ENCODE measurements at places on chromosomes 3 and 15.

GRCh38 chr3:46280105-46280797 is 38.0 kb downstream of the CCR3 start:
- DNase-seq, result peak; percentile 24

DNA sequence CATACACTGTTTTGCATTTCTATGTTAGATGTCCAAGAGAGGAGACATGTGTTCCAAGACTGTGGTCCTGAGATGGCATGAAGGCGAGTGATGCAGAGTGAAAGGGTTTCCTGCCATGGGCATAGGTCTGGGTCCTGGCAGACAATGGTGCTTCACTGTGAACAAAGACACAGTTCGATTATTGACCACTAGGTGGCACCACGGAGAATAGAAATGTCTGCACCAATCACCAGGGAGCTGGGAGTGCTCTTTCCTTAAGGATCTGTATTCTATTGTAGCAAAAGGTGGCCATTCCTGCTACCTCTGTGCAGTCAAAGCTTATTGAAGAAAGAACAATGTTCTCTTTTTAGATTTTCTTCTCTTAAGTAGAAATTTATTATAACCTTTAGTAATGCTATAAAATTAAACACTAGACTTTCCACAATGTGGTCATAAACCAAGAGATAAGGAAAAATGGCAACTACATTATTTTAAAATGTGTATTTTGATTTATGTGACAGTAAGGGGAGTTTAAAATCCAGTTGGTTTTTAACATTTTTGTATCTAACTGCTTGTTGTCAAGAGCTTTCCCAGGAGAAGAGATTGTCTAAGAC is 88.7 kb downstream of the GABRG3 start:
- no peak for DNase-seq

- no peak for DNase-seq
These were observed 117.7 kb downstream of the GBE1 start for GRCh38 chr3:81643721-81644120.

DNA sequence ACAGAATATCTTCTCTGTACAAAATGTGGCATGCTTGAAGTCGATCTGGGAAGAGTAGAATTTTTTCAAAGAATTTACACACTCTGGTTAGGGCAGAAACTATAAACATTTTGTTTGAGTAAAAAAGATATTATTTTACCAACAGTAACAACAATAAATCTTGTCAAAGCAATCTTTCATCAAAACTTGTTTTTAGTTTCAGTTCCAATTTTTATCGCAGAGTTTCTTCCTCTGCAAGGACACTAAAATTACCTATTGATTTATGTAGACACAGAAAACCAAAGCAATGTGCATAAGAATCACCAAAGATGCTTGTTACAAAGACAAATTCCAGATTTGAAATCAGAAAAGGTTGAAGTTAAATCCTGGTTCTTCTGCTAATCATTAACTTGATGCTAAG is 61.9 kb downstream of the CGGBP1 start:
- DNase-seq, result no peak

DNA sequence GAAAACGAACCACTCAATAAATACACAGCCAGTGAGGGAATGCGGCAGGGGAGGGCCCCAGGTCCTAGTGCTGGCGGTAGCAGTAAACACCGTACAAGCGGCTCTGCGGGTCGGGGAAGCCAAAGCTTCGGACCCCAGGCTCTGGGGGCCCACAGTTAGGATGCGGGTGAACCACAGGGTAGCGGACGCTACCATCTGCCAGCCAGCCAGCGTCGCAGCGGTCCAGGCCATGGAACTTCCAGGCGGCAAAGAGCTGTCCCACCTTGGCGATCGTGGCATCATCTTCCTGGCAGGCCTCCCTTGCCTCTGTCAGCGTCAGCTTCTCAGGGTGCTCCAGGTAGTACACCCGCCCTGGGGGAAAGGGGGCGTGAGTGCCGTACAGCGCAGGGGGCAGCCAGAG is 17.4 kb downstream of the HAPLN3 start:
- DNase-seq, result no peak

DNA sequence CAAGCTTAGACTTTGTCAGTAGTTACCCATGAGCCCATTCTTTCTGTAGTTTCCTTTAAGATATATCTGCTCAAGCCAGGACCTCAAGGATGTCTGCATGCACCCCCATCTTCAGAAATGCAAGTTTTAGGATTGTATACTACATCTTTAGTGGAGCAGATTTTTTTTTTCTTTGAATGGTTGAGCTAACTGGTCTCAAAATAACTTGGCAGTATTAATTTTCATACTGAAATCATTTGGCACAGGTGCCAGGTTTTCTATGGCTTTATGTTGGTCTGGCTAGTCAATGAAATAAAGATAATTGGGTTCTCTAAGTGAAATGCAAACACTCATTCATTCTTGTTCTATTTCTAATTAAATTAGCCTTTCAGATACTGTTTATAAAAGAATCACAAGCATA is 108.9 kb downstream of the ATG7 start:
- no peak for DNase-seq

GRCh38 chr15:47177177-47177576 is 540.1 kb upstream of the SEMA6D start:
- DNase-seq, result no peak

GRCh38 chr15:39963786-39964185 is 29.9 kb downstream of the EIF2AK4 start:
- no peak for DNase-seq

- DNase-seq, result no peak
These were observed 336.4 kb upstream of the SATB1 start for GRCh38 chr3:18761530-18761929.

GRCh38 chr3:185199671-185200070 is 46.8 kb upstream of the C3orf70 start:
- DNase-seq, result no peak

DNA sequence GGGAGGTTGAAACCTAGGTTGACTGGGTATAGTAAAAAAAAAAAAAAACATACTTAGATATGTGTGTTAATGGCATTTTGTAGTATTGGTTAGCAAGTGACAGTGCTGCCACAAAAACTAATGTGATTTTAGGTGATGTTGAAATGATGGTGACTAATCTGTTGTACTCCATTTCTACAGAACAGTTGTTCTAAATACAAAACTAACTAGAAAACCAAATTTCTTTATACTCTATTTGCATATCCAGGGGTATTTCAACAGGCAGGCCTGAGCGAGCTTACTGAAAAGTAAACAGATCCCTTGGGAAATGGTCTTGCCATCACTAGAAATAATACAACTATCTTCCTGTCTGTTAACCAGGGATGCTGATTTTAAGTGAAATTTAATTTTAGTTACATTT is 20.5 kb downstream of the TSC22D2 start:
- DNase-seq, result no peak
